ENCODE measurements at places on chromosomes 5 and 9.

- DNase-seq, result no peak
Measured at GRCh38 chr5:119019501-119019900, 31.2 kb upstream of the DTWD2 start.

GRCh38 chr9:86589273-86589672, 235.1 kb upstream of the TUT7 start:
- no peak for DNase-seq

GRCh38 chr9:125990186-125990792, 243.1 kb downstream of the PBX3 start:
- DNase-seq, result no peak

- no peak for DNase-seq
Measured at GRCh38 chr5:115342590-115343377, 46.3 kb upstream of the CCDC112 start.

GRCh38 chr9:99576002-99576401, 245.7 kb upstream of the NR4A3 start:
- DNase-seq, result no peak

DNA sequence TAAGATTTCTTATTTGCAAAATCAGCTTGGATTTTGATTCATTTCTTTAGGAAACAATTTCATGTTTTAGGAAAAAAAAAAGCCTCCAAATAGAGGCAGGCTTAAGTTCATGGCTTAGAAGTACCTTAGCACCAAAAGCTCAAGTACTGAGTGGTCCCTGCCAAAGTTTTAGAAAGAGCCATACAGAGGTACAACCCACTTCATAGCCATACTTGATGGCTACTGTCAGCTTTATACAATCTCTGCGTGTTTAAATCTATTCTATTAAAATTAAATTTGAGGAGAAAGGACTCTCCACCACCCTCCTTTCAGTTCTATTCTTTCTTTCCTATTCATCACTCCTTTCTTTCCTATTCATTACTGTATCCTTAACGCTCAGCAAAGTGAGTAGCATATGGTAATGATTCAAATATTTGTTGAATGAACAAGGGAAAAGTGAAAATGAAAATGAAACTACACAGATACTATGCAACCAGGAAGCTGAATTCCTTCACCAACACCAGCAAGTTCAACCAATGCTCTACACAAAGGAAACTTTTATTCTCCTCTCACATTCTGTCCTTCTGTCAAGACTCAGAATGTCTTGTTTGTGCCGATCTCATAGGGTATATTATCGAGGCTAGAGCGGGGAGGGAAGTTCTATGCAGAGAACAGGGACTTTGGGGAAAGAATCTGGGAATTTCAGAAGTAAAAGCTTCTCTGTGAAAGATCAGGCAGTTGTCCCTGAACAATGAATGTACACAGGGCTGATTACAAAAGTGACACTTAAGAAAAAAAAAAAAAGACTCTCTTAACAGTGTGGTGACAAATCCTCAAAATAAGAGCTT, 138.6 kb upstream of the SPEF2 start:
- peak; percentile 67 for DNase-seq

Data from EL (cell line).